Tibial nerve (tissue), 4 donors: ENCODE measurements at places on chromosomes 16 and 17. TPM values are rescaled to one million over a fixed set of nuclear protein-coding genes. Genes with fewer than 3 reads are reported as not detected.

Gene NXPH3
- 5.4 TPM for total RNA-seq

Gene OVCA2
- 18.6 TPM for total RNA-seq

Gene SYT17
- total RNA-seq, result 17.1 TPM

Gene PLEKHM1
- 68.6 TPM for total RNA-seq

Gene TAT
- not detected for total RNA-seq

Gene MT1F
- total RNA-seq, result 3.0 TPM

DNA sequence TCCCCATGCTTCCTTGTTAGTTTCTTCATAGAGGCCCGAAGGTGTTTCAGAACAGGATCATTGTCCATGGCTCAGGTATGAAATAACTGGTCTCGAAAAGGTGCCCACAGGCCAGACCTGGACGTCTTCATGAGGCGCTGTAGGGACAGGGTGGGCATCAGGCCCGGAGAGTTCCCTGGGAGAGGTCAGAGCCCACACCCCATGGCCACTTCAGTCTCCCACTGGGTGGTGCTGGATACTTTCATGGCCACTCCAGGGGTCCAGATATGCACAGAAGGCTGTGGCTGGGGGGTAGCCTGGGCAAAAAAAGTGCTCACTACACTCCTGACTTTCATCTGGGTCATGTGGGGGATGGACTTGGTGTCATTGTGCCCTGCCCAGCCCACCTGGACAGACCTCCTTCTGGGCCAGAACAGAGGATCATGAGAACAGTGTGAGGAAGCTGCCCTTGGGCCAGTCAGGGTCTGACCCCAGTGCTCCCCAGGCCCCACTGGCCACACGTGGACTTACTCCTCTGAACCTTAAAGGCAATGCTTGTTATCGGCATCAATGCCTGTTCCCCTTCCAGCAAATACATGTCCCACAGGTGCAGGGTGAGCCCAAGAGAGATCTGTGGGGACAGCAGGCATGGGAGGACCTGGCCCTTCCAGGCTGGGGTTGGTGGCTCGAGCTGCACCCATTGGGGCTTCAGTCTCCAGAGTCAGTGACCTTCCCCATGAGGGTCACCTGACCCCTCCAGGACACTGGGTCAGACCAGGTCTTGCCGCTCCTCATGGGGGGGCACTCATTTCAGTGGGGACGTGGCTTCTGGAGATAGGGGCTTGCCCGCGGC lies 36.9 kb downstream of the LGALS9 start:
- H3K27ac ChIP-seq, result no peak overlapping the region
- no peaks in the 10 kb centered on the region for H3K36me3 ChIP-seq
- no peak overlapping the region for H3K4me3 ChIP-seq
- DNase-seq, result no peak
- H3K4me1 ChIP-seq, result no peaks in the 10 kb centered on the region
- H3K27me3 ChIP-seq, result no peaks in the 10 kb centered on the region

DNA sequence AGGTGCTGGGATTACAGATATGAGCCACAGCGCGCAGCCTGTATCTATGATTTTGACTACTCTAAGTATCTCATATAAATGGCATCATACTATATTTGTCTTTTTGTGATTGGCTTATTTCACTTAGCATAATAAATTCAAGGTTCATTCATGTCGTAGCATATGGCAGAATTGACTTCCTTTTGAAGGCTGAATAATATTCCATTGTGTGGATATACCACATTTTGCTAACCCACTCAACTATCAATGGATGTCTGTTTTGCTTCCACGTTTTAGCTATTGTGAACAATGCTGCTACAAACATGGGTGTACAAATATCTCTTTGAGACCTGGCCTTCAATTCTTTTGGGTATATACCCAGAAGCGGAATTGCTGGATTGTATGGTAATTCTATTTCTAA lies 10.1 kb downstream of the PLXDC1 start:
- H3K4me1 ChIP-seq, result no peaks in the 10 kb centered on the region
- DNase-seq, result no peak
- no peaks in the 10 kb centered on the region for H3K36me3 ChIP-seq
- H3K27ac ChIP-seq, result no peak overlapping the region

GRCh38 chr16:11589198-11589550 lies 2.5 kb upstream of the LITAF start:
- H3K4me3 ChIP-seq, result no peak overlapping the region
- no peaks in the 10 kb centered on the region for H3K27me3 ChIP-seq
- peaks cover 13% of the 10 kb centered on the region for H3K4me1 ChIP-seq
- DNase-seq, result no peak
- no peaks in the 10 kb centered on the region for H3K36me3 ChIP-seq
- no peak overlapping the region for H3K27ac ChIP-seq

GRCh38 chr17:76715496-76715830 lies 4.7 kb upstream of the MXRA7 start:
- H3K27me3 ChIP-seq, result no peaks in the 10 kb centered on the region
- no peaks in the 10 kb centered on the region for H3K4me1 ChIP-seq
- peak overlapping the region; percentile 61 for H3K27ac ChIP-seq
- DNase-seq, result no peak

- H3K4me3 ChIP-seq, result peak overlapping the region; percentile 55
- DNase-seq, result peak; percentile 43
- no peaks in the 10 kb centered on the region for H3K36me3 ChIP-seq
- H3K27me3 ChIP-seq, result no peaks in the 10 kb centered on the region
- H3K4me1 ChIP-seq, result no peaks in the 10 kb centered on the region
- no peak overlapping the region for H3K27ac ChIP-seq
Measured at GRCh38 chr17:20010099-20010863, 1.1 kb downstream of the SPECC1 start.

- H3K36me3 ChIP-seq, result no peaks in the 10 kb centered on the region
- no peaks in the 10 kb centered on the region for H3K27me3 ChIP-seq
Measured at GRCh38 chr16:64437706-64438324, 684.0 kb downstream of the CDH11 start.

DNA sequence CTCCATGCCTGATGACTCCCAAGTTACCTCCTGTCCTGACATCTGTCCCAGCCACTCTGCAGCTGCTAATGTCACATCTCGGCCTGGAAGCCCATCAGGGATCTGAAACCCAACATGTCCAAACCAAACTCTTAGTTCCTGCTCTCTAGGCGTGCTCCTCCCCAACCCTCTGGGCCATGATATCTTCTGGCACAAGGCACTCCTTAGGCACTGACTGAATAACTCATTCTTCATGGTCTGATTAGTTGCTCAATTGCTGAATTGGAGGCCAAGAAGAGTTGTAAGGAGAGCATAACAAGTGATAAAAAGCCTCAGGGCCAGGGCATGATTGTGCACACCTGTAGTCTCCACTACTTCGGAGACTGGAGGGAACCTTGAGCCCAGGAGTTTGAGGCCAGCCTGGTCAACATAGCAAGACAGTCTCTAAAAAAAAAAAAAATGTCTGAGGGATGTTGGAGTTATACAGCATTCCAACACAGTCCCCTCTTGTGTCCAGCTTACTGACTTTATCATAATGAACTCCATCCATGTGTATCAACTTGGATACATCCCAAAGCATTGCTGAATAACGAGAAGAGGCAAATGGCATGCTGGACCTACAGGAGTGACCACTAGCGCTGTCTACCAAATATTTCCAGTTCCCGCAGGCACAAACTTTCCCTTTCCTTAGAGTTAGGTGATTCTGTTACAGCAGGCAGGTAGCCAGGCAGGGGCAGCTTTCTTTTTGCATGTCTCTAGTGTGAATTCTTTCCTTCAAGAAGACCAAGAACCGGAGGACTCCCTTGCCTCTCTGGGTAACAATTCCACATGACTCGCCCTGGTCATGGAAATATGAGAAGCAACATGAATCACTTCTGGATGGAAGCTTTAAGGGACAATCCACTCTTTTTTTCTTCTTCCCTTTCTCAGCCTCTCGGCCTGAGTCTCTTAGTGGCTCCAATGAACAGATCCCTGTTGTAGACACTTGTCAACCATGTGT lies 18.1 kb upstream of the SHCBP1 start:
- DNase-seq, result no peak
- no peaks in the 10 kb centered on the region for H3K4me1 ChIP-seq
- H3K27me3 ChIP-seq, result no peaks in the 10 kb centered on the region
- no peak overlapping the region for H3K27ac ChIP-seq

DNA sequence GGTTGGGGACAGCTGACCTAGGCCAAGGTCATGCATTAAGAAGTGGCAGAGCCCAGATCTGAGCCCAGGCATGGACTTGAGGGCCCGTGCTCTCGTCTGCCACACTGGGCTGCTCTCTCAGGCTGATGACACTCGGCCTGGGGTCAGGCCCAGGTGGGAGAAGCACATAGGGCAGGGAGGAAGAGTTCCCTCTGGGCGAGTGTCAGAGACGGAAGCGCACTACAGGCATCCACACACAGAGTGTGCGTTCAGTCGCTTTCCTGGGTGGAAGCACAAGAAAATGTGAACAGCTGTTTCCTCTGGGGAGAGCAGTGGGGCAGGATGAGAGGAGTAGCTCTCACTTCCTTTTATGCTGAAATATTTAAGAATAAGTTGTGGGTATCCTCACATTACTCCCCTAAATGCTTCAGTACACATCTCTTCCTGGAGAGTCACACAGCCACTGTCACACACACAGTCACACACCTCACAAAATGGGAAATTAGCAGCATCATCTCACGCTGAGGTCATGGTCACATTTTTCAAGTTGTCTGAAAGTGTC lies 59.7 kb downstream of the B9D1 start:
- H3K27ac ChIP-seq, result peak overlapping the region; percentile 5
- H3K4me1 ChIP-seq, result peaks cover 72% of the 10 kb centered on the region
- H3K4me3 ChIP-seq, result no peak overlapping the region
- H3K27me3 ChIP-seq, result no peaks in the 10 kb centered on the region

DNA sequence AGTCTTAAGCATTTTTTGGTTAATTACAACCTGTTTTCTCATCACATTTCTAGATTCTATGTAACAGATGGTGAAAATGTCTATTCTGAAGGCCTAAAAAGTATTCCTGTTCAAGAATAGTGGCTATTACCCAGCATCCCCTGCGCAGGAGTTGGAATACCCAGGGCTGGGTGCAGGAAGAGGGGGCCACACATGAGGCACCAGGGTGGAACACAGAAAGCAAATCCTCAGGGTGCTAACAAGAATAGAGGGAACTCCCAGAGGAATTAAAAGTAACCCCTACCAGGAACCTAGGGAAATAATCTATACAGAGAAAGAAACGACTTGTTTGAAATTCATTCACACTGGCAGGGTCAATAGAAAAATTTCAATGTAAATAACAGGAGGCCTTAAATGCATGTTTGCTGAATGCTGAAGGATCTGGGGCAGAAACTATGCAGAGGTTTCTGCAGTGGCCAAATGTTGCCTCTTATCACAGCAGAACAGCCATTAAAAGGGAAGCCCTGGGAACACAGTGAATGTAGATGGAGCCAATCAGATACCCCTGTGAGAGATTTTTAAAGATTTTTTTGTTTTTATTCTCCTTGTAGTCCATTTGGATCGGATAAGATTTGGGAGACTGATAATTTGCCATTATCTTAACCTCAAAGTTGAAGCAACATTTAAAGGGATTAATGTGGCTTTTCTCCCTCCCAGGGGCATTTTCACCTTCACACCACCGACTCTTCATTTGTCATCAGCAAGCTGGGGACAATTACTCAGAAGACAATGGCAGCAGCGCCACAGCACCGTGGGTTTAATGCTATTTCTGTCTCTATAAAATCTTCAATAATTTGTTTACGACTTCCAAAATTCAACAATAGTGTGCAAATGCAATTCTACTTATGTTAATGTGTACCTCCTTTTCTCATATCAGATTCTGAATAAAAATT lies 196.0 kb upstream of the PSMD7 start:
- no peak for DNase-seq
- H3K27me3 ChIP-seq, result no peaks in the 10 kb centered on the region
- no peak overlapping the region for H3K4me3 ChIP-seq

DNA sequence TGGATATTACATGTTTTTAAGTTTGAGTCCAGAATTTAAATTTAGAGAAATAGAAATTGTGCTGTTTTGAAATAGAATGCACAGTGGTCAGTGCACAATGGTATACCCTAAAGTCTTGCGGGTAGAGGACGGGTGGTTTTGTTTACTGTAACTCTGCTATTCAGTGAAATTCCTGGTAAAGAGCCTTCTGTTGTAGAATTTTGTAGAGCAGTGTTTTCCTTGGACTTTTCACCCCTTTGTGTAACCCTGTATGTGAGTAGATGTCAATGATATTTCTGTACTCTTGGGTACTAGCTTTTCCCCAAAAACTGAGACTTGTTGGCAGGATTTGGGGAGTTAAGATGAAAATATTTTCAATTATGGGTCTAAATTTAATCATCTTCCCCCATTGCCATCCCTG lies 19.5 kb downstream of the IST1 start:
- H3K4me3 ChIP-seq, result no peak overlapping the region
- DNase-seq, result no peak
- peaks cover 16% of the 10 kb centered on the region for H3K4me1 ChIP-seq
- H3K27ac ChIP-seq, result peak overlapping the region; percentile 59
- H3K36me3 ChIP-seq, result peaks cover 3% of the 10 kb centered on the region
- no peaks in the 10 kb centered on the region for H3K27me3 ChIP-seq

DNA sequence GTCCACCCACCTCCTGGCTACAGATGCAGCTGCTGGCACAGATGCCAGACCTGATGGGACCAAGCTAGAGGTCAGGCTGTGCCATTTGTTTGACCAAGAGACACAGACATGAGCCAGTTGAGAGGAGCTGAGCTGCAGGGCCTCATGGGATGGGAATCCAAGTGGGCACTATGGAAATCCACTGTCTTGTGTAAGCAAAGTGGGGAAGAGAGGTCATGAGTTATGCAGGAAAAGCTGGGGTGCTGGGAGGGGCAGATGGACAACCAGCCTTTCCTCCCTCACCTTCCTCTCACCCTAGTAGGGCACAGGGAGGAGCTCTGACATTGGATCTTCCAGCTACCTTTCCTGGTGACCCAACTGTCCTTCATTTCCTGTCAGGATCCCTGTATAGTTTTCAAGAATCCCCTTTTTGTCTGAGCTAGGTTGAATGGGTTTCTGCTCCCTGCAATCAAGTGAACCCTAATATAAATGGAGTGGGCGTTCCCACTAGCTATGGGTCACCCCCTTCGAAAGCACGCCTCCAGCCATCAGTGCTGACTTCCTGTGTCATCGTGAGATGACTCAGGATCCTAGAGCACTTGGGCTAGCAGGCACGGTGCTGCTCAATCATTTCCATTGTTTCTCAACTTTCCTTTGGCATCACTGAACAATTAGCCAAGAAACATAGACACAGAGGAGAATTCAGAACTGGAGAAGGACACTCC lies 13.6 kb downstream of the ATPAF2 start:
- H3K27me3 ChIP-seq, result no peaks in the 10 kb centered on the region
- no peak overlapping the region for H3K27ac ChIP-seq
- H3K4me1 ChIP-seq, result no peaks in the 10 kb centered on the region
- no peaks in the 10 kb centered on the region for H3K36me3 ChIP-seq

DNA sequence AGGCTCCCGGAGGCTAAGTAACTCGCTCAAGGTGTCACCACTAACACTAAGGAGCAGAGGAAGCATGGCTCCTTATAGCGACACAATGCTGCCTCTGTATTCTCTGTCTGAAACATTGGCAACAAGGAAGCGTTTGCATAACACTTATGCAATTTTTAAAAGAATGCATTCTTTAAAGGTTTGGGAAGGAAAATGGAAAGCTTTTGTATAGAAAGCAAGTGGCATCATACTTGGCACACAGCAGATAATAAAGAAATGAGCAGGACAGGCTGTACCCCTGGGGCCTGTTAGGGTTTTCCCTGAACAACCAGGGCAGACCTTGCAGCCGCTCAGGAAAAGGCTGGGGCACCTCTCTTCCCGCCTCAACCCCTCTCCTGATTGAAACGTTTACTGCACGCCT lies 36.9 kb downstream of the PPL start:
- DNase-seq, result no peak
- H3K27me3 ChIP-seq, result peaks cover 9% of the 10 kb centered on the region
- no peak overlapping the region for H3K27ac ChIP-seq
